ENCODE measurements at places on chromosomes 1 and 21.

GRCh38 chr1:10059342-10059718 is 26.6 kb downstream of the UBE4B start:
- DNase-seq = no peak

- peak; percentile 34 for DNase-seq
Measured at GRCh38 chr1:212566522-212567479, 41.8 kb upstream of the ATF3 start.

GRCh38 chr1:199720496-199720895 is 307.0 kb upstream of the NR5A2 start:
- DNase-seq = no peak

DNA sequence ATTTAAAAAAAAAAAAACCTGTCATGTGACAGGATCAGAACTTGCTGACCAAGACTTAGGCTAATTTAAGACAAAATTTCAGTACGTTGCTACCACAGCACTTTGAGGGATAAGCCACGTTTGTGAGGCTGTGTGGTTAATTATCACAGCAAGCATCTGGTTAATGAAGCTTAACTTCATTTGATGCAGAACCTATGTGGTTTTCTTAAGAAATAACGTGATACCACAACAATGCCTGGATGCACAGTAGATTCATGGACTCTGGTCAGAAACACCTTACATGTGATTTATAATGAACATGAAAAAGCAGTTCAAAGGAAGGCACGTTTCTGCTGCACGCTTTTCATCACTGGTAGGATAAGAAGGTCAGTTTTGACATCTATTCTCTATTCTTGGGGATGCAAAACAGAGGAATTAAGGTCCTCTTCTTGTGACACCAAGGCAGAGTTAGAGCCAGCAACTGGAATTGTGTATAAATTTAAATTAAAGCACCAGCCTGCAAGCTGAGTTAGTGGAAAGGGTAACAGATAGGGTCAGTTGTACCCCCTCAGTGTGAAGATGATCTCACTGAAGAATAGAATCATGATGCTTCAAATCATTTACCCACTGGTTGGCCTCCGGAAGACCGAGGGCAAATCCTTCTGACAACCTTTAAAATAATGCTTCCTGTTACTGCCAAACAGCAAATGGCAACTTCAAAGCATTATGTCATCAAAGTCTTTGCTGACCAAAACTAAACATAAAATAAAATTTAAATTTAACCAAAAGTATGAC is 6.0 kb upstream of the KRTAP8-1 start:
- no peak for DNase-seq

DNA sequence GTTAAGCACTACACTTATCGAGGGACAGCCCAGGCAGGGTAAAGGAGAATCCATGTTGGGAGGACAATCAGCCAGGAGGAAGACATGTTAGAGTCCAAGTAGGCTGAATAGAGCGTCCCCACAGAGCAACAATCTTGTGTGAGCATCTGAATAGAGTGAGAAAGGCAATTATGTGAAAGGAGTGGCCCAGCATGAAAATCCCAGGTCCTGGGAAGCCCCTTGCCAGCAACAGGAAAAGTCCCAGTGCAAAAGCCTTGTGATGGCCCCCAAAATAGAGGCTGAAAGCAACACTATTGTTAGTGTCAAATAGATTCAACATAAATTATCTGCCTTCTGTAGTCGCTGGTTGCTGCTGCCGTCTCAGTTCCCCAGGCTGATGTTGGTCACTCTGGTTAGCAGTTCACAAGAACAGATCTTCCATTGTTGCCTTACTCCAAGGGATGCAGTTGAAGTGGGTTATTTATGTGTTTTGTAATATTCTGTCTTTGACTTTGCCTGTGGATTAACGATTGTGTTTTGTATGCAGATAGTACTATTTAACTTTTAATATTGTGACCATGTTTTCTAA is 12.1 kb upstream of the ABL2 start:
- no peak for DNase-seq

DNA sequence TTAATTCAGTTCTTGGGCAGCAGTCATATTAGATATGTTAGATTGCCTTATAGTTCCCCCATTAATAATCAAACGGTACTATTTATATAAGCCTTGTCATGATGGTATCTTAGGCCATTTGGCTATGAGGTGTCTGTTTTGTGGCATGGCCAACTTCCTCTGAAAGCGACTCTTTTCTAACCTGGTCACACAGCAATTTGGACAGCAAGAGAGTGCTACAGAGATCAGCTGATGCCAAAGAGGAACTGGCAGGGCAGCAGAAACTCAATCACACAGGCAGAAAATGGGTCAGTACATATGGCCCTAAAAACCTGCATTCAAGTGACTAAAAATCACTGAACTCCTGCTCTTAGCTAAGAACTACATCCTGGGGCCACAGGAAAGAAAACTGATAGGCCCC is 13.4 kb upstream of the MUTYH start:
- DNase-seq = no peak

DNA sequence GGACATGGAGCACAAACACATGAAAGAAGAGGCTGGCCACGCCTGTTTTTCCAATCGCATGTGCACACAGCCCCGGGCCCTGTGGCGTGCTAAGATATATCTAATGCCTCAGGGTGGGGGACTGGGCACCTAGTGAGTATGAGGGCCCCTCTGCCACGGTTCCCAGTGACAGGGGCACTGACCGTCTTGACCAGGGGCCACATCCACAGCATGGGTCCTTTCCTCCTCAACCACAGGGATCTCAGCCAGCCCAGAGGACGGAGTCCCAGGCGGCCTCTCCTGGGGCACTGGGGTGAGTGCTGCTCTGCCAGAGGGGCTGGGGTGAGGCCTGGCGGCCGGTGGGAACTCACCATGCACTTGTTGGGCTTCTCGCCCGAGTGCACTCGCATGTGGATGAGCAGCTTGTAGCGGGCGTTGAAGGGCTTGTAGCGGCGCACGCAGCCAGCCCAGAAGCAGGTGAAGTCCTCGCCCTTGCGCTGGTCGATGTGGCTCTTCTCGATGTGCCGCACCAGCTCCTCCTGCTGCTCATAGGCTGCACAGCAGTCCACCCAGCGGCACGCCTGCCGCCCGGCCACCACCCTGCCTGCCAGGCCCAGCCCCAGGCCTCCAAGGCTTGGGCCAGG is 134.7 kb downstream of the DMRTB1 start:
- no peak for DNase-seq

- DNase-seq = no peak
Measured at GRCh38 chr1:218584418-218585155, 239.5 kb downstream of the TGFB2 start.

All from fibroblast of skin of left quadriceps (primary cell).